ENCODE measurements at places on chromosomes 6 and 20.

- DNase-seq = no peak
These were observed 113.6 kb upstream of the PLEKHG1 start for GRCh38 chr6:150486048-150486447.

DNA sequence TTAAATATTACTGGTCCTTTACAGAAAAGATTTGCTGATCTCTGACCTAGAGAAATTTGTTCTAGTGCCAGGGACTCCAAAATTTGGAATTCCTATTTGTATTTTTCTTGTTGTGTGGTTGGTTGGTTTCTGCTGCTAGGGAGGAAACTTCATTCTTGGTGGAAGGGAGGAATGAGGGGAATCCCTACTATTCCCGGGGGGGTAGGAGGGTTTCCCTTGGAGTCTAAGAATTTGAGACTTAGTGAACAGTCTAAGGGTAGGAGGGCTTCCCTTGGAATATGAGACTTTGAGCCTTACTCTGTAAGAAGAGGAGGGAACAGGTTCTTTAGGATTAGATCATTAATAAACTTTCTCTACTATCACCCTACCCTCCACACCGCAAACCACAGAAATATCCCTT, 67.1 kb upstream of the ADGRF1 start:
- DNase-seq = no peak

GRCh38 chr6:105042648-105043047, 85.7 kb downstream of the LIN28B start:
- DNase-seq = no peak

DNA sequence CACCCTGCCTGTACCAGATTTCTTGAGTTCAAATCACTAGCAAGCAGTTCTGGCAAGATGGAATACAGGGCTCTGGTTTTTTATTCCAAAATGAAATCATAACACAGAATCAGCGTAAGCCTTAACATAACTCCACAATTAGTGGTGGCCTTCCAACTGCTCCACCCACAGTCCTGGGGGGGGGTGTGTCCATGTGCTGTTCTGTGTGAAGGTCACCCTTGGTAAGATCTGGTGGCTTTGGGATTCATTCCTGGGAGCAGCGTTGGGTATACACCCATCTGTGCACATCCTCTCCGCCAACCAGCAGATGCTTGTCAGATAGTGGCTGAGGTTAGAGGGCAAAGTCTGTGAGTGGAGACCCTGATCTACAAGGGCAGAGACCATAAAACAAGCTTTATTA, 49.9 kb upstream of the CD83 start:
- no peak for DNase-seq

DNA sequence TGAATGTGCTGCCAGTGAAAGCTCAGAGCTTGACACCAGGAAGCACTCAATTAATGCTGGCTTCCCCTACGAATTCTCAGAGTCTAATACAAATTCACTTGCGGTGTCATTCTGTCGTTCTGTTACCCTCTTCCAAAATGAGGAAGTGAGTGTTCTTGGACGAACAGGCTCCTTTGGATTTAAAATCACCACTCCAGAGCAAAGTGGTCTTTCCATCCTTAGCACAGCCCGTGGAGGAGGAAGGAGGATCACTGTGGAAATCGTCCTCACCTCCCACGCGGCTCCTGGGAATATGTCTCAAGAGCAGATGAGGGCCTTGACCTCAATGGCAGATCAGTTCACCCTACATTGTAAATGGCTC, 41.7 kb downstream of the RIOK1 start:
- no peak for DNase-seq

DNA sequence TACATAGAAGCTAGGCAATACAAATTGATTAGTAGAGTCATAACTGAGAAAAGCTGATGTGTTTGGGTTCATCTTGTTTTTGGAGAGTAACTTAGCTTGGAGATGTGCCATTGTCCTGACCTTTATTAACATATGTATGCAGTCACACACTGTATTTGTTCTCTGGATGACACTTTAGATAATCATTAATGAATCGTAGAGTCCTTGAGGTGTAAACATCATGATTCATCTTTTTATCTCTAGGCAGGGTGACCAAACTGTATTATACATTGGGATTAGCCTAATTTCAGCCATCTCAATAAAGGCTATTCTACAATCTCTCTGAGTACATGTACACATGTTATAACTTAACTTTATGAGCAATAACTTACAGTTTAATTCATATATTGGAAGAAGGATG, 3.6 kb upstream of the MTCL3 start:
- DNase-seq = no peak

DNA sequence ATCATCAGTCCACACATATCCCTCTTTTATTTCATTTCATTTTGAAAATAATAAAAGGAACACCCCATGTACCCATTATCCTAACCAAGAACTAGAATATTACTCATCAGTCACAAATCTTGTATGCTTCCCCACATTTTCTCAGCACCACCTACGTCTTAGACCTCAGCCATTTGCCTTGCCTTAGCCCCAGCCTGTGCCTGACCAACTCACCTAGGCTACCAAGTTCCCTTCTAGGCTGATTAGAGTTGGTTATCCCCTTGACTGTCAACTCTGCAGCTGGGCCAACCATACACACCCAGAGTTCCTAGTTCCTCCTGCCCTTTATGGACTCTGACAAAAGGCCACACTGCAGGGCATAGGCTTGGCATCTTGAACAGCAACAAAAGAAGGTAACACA, 33.4 kb upstream of the IPCEF1 start:
- no peak for DNase-seq

- DNase-seq = no peak
These were observed 42.3 kb upstream of the ATXN1 start for GRCh38 chr6:16803294-16804200.

DNA sequence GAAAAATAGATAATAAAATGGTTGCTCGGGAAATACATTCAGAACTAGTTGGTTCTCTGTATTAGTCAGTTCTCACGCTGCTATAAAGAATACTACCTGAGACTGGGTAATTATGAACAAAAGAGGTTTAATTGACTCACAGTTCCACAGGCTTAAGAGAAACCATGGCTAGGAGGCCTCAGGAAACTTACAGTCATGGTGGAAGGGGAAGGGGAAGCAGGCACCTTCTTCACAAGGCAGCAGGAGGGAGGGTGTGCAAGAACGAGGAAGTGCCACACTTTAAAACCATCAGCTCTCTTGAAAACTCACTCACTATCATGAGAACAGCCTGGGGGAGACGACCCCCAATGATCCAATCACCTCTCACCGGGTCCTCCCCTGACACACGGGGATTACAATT, 24.2 kb upstream of the SNX9 start:
- no peak for DNase-seq

DNA sequence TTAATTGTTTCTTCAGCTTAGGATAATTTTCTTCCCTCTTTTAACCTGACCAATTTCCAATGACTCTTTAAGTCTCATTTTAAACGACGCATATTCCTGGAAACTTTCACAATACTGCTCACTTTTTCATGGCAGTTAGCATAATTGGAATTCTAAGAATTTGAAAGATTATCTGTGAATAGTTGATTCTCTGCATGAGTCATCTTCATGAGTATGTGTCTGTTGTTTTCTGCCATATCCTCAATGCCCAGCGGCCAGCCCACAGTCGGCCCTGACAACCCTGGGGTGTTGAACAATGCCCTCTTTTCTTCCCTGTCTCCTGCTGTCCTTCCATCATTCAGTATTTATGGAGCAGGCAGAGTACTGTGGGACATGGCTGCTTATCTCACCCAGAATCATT, 554.2 kb downstream of the CDH26 start:
- no peak for DNase-seq

DNA sequence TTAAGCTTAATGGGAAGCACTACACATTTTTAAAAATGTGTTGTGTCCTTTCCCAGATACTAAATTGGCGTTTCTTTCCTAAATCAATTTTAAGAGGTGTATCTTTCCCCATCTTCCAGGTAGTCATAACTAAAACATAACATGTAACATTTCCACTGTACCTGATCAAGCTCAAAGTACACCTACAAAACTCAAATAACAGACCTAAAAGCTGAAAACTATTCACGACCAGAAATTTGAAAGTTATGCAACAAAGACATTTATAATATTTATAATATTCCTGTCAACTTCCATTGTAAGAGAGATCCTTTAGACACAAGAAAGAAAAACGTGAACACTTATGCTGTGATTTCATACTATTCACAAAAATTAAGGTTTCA, 3.5 kb downstream of the STAU1 start:
- no peak for DNase-seq

DNA sequence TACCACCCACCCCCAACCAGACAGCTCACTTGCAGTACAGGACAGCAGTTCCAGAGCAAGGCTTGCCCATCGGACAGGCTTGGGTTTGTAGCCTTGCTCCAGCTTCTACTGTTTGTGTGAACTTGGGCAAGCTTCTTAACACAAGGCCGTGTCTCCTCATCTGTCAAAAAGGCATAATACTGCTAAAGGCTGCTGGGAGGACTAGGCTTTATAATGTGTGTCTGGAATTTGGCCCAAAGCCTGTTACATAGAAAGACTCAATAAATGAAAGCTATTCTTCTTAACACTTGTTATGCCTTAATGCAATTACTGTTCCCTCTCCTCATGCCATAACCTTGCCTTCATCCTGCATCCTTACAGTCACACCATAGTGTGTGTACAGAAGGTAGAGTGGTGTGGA, 43.4 kb downstream of the LYRM4 start:
- DNase-seq = no peak

DNA sequence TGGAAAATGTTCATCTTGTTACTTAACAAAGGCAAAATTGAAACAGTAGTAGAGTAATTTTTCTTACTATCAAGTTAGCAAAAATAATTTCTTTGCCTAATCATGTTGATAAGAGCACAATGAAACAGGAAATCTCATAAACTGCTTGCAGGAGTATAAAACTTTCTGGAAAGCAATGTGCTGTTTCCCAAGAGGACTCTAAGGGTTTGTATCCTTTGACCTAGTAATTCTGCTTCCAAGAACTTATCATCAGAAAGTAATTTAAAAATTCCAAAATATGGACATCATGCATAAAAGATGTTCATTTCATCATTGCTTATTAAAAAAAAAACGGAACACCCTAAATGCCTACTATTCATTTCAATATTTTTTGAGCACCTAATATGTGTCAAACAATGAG, 46.1 kb upstream of the TNFAIP3 start:
- no peak for DNase-seq

- no peak for DNase-seq
These were observed 36.6 kb downstream of the PTPN1 start for GRCh38 chr20:50546729-50547314.

- DNase-seq = no peak
These were observed 99.8 kb upstream of the PLEKHG1 start for GRCh38 chr6:150499882-150500312.

DNA sequence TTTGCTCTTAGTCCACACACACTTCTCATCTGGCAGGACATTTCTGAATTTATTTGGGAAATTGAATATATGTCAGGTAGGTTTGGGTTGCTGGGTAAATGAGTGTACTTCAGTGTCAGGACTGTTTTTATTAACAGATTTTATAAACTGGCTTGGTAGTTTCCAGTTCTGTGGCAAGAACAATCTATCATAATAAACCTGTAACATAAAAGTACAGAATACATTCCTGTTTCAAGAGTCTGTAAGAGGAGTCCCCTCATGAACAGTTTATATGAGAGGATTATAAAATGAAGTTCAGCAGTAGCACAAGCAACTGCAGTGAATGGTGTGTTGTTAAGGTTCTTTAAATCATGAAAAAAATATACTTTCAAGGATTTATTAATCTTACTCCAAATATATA, 81.8 kb downstream of the LAMA2 start:
- DNase-seq = no peak

DNA sequence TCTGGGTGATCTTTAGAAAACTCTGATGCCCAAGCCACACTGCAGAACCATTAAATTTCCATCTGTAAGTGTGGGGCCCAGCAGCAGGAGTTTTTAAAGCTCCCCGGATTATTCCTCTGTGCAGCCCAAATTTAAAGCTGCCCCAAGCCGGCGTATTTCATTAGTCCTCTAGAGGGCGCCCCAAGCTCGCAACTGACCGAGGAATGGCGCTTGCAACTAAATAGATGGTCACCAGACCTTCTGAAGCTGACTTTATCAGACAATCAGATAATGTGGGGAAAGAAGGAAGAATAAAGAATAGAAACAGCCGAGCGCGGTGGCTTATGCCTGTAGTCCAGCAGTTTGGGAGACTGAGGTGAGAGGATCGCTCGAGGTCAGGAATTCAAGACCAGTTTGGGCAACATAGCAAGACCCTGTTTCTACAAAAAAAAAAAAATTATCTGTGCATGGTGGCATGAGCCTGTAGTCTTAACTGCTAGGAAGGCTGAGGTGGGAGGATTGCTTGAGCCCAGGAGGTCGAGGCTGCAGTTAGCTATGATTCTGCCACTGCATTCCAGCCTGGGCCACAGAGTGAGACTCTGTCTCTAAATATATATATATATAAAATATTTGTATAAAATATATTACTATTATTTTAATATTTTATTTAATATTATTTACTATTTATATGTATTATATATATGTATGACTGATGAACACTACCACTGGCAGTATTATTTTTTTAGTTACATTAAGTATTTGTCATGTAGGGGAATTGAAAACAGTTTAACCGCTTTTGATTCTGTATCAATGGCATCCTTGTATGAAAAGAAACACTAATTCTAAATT, 56.0 kb downstream of the OTOR start:
- DNase-seq = no peak

DNA sequence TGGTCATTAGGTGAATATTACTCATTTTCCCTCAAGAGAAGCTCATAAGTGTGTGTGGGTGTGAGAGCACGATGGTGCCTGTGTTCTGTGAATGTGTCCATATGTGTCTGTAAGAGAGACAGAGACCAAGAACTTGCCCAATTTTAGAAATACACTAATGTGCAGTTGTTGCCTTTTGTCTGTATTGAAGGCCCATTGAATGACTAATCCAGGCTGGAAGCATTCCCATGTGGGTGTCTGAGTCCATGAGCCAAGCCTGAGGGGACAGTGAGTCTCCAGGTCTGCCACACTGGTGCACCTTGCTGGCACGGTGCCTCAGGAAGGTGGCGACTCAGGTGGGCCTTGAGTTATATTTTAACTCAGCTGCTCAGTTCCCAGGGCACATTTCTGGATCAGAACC, 25.5 kb upstream of the ASXL1 start:
- DNase-seq = no peak

GRCh38 chr6:137763886-137764285, 103.2 kb upstream of the TNFAIP3 start:
- no peak for DNase-seq

DNA sequence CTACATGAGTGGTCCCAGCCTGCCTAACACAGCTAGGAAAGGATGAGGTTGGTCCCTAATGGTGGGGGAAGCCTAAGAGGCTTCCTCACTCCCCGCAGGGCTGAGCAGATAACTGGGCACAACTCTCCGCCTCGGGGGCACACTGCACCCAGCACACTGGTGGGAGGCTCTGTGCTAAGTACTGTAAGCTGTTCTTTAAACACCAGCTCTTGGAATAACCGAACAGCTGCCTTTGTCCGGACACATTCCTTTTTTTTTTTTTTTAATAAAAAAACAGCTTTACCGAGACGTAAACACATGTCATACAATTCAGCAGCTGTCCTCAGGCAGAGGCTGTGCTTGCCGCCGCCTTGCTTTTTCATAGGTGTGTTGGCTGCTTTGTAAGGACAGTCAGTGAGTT, 6.9 kb downstream of the PSMG4 start:
- DNase-seq = no peak
